ENCODE measurements at places on chromosomes 1 and 21.
A peak's percentile ranks its signal among the peaks of the same experiment; 100 is the strongest.

DNA sequence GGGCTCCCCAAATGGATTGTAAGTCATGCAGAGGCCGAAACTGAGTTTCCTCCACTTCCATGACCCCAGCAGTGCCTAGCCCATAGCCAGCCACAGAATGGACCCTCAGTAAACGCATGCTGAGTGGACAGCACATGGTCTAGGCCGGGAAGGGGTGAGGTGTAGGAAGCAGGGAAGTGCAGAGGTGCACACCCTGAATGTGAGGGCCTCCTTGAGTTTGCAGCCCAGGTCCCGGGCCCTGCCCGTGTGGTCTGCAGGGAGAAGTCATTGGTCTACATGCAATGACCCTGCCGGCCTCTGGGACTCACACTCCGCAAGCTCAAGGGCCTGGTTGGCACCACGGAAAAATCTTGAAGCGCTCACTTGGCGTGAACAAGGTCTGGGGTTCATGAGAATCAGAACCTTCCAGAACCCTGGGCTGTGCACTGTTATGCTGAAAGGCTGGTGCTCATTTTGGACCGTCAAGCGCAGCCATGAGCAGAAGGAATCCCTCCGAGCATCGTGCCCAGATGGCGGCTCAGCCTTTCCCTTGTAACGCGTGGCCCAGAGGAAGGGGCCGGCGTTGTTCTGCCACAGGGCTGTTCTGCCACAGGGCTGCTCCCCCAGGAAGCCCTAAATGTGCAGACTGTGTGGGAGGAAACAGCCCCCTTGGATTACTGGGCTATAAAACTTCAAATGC is 66.4 kb downstream of the PSMG1 start:
- no peak for DNase-seq

DNA sequence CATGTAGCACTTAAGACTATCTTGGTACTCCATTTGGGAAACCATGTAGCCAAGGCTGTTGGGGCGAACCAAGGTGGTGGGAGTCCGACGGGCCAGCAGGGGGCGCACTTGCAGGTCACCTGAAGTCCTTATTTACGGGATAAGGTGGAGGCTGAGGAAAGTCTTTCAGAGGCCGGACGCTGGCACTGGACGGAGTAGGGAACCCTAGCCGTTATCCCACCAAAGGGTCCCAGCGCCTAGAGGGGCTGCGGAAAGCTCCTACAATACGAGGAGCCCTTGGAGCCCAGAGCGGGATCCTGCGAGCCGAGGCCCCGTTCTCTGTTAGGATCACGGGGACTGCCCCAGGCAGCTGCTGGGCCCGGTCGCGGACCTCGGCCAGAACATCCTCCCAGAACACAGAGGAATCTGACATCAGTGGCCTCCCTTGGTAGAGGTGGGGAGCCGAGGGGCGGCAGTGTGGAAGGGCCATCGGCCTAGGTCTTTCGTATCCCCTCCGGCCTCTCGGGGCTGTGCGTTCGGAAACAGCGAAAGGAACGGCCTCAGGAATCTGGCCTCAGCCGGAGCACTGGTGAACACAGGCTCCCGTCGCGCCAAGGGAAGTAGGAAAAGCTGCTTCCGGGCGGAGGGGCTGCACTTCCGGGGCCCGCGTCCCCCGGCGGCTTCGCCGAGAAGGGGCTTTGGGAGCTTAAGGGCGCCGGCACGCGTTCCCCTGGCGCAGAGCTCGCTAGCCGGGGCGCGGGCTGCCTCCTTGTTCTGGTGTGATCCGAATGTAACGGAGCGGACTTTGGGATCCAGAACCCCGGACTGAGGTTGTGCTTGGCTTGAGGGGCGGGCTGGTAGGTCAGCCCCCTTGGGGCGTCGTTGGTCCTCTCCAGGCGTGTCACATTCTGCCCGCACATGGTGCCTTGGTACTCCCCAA is 29.9 kb upstream of the RPTN start:
- peak; percentile 90 for DNase-seq

GRCh38 chr1:164905869-164906268 is 346.9 kb downstream of the PBX1 start:
- no peak for DNase-seq

- no peak for DNase-seq
Observed at GRCh38 chr21:41783476-41784180, 16.8 kb upstream of the RIPK4 start.

- no peak for DNase-seq
Observed at GRCh38 chr1:84089465-84089864, 54.6 kb upstream of the PRKACB start.

DNA sequence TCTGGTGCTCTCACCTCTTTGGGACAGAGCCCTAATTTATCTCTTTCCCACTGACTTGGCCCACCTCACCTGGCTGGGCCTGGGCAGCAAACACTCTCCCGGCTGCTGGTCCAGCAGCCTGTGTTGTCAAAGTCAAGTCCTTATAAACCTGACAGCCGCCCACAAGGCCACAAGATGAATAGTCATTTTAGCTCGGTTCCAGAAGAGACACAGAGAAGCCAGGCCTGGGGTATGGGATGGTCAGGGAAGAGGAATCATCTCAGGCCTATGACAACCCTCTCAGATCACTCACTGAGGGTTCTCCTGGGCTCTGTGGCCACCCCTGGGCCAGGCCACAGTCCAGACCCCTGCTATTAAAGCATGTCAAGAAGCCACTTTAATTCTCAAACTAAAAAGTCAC is 158.5 kb downstream of the FOXD2 start:
- no peak for DNase-seq

DNA sequence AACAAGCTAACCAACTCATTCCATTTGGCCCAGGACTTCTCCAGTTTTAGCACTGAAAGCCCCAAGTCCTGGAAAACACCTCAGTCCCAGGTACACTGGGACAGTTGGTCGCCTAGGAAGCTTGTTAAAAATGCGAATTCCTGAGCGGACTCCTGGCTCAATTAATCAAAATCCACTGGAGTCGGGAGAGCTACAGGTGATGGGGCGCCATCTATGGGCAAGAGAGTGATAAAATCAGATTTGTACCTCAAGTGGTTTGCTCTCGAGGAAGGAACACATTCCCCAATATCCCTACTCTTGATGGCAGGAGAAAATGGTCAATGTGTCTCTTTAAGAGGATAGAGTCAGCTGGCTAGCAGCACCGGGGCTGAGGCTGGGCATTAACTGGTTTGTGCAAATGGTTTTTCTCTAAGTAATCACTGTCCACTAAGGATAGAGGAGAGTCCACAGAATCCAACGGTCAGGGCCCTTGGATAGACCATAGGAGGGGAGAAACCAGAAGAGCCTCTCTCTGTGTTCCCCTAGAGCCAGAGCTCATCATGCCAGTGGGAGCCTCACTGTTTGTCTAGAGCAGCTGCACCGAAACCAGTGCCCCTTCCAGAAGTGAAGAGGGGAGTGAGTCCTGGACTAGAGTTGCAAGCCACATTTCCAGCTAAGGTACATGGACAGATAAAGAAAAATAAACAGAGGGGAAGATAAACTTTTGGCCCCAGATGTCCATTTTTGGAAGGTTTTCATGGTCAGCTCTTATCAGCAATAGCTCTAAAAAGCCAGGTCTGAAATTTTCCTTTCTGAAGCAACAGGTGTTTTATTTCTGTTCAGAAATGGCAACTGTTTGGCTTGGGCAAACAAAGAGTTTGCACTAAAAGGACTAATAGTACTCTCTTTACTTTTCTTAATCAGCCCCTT is 148.5 kb downstream of the TENT5C start:
- DNase-seq = no peak

GRCh38 chr21:16536140-16536539 is 806.4 kb downstream of the USP25 start:
- no peak for DNase-seq

- DNase-seq = no peak
Observed at GRCh38 chr1:208581209-208581608, 337.0 kb upstream of the PLXNA2 start.

- DNase-seq = no peak
Observed at GRCh38 chr21:46265736-46266525, 19.5 kb downstream of the MCM3AP start.

GRCh38 chr1:43883321-43883720 is 50.3 kb upstream of the ARTN start:
- no peak for DNase-seq

GRCh38 chr1:239169276-239169675 is 217.1 kb upstream of the CHRM3 start:
- no peak for DNase-seq

DNA sequence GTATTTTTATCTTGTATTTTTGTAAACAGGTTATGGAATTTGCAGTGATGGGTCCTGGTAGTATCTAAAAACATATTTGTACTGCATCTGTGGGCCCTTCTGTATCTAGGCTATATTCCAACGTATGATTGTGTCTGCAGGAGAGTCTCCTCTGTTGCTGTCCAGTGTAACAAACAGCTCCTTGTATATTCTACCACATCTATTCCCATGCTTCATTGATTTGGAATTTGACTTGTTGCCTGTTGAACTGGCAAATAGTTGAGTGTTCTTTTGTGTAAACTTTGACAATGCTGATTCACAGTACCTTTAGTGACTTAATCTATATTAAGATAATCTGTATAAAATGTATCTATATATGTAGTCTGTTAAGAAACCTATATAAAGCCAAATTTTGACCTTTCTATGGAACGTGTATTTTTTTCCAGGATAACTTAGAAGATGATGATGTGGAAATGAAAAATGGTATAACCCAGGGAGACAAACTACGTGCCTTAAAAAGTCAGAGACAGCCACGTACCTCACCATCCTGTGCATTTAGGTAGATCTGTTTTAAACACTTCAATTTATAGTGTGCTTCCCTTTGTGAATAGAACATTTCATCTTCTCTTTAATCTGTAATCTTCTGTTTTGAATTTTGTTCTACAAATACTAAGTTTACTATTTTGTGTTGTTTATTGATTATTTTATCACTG is 43.4 kb upstream of the GPR88 start:
- DNase-seq = no peak

DNA sequence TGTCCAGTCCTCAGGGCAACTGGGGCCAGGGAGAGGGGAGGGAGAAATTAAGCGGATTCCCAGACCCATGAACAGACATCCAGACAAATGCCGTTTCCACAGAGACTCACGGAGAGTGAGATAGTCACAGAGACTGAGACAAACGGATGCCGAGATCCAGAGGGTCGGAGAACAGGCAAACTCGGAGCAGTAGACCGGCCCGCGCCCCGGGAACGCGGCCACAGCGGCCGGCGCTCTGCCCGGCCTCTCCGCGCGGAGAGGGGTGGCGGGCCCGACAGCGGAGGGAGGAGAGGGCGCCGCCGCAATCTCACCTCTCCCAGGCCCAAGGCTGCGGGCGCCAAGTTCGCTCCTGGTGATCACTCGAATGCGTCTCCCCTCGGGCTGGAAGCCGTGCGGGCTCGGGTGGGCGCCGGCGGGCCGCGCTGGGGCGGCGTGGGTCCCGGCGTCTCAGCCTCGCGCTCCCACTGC is 831 bp upstream of the FOXD2 start:
- DNase-seq = no peak

DNA sequence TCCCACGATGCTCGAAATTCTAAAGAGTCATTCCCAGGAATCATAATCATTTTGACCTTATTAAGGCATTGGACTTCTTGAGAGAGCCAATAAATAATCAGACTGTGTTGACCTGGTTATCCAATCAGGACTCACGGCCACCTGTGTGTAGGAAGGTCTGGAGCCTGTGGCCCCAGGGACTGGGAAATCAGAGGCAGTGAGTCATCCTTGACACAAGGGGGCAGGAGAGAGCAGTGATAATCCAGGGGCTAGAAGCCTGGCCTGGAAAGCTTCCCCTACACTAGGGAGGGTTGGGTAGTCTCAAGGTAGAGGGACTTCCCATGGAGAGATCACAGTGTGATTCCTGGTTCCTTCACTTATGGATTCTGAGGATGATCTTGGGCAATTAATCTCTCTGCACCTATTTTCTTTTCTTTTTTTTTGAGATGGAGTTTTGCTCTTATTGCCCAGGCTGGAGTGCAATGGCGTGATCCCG is 4.7 kb downstream of the MR1 start:
- no peak for DNase-seq

- no peak for DNase-seq
Observed at GRCh38 chr1:176211396-176212165, 4.5 kb upstream of the COP1 start.

DNA sequence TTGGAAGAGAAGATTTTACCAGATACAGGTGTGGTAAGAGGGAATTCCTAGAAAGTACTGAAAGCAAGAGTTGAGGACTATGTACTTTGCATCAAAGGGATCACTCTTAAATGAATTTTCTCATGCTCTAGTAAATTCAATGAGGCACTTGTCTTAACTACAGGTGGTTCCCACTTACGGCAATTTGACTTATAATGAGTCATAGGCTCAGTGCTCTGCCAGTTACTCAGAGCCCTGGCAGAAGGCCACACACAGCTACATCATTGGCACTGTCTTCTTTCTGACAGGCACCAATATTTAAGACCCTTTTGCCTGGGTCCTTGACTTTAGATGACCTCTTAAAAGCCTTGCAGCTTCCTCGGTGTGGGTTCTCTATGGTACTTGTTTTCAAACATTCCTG is 15.9 kb upstream of the ADAMTS5 start:
- DNase-seq = no peak

DNA sequence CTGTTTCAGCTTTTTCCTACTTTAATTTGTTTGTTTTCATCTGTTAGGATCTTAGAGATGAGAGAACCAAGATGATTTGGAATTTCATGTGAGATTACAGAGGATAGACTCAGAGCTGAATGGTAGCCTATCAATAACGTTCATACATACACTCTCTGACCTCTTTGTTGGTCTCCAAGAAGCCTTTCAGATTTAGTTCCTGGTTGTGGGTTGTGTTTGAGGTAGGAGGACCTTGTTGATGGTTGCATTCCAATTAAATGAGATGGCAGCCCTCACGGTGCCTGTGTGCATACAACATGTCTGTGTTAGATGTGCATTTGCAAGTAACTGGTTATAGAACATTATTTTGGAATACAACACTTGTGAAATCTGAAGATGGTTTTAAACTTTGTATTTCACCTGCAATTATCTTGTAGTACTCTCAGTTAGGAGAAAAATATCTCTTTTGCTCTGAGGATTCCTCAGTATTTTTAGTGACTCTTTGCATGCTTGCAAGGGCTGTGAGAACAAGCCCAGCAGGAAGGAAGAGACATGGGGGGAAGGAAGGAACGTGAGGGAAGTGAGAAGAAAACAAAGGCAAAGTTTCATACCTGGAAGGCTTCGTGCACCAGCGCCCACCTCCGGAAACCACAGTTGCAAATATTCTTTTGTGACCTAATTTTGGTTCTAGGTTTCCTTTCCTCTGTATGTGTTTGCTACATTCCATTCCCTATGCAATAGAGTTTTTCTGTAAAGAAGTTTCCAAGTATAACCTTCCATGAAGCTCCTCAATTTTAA is 291.8 kb downstream of the DISC1 start:
- DNase-seq = no peak

DNA sequence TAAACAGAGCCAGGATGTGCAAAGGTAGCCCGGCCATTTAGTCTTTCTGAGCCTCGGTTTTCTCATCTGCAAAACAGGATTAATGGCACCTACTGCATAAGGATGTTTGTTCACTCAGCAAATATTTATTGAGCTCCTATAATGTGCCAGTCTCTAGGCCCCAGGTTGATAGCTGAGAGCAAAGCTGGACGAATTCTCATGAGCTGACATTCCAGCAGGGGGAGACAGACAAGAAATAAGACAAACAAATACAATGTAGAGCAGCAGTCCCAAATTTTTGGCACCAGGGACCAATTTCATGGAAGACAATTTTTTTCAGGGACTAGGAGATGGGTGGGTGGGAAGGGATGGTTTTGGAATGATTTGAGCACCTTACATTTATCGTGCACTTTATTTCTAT is 74.3 kb upstream of the PAX7 start:
- DNase-seq = no peak

- no peak for DNase-seq
Observed at GRCh38 chr1:181936269-181936668, 125.2 kb downstream of the ZNF648 start.
